Motor neuron (in vitro differentiated cells): ENCODE measurements at places on chromosomes 12 and 14. TPM values are rescaled to one million over a fixed set of nuclear protein-coding genes. Genes with fewer than 3 reads are reported as not detected.

DNA sequence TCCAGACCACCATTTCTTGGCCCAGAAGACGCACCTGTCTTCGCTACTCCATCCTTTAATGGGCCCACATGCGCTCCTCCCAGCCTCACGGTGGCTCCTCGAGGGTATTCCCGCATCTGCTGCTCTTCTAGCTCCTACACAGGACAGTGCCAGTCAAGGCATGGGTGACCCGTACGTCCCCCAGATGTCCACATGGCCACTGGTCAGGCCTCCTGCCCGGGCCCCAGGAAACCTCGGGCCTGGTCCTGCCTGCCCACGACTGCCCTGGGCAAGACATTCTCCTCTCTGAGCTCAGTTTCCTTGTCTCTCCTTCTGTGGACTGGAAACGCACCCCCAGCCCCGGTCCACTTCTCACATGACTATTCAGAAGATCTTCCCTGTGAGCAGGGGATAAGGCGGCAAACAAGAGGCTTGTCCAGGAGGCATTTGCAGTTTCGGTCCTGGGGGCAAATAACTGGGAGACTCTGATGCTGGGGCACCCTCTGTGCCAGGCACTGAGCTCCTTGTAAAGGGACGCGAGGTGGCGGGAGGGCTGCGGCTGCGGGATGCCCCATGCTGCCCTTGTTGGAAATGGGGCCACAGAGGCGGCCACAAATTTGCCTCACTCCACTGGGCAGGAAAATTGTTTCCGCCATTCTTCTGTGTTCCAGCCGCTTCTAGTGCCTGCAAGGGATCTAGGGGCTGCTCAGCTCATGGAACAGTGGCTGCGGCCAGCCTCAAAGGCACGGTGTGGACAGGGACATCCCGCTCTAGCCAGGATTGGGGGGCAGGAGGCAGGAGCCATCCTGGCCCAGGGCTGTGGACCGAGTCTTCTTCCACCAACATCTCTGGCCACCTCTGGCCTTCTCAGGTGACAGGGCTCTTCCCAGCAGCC is 6.8 kb upstream of the BEGAIN start:
- no peak for ATAC-seq

- no peak for ATAC-seq
These were observed 337.5 kb downstream of the CCDC91 start for GRCh38 chr12:28527631-28528249.

DNA sequence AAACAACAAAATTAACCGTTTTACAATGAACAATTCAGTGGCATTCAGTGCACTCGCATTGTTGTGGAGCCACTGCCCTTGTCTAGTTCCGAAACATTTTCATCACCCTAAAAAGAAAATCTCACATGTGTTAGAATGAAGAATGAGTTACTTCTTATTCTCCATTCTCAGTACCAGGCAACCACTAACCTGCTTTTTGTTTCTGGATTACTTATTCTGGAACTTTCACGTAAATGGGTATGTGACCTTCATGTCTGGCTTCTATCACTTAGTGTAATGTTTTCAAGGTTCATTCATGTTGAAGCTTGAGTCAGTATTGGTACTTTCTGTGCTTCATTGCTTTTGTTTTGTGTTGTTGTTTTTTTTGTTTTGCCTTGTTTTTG is 15.6 kb downstream of the RCOR1 start:
- no peak for ATAC-seq

- no peak for ATAC-seq
These were observed 7.6 kb upstream of the PRPF40B start for GRCh38 chr12:49615725-49616124.

DNA sequence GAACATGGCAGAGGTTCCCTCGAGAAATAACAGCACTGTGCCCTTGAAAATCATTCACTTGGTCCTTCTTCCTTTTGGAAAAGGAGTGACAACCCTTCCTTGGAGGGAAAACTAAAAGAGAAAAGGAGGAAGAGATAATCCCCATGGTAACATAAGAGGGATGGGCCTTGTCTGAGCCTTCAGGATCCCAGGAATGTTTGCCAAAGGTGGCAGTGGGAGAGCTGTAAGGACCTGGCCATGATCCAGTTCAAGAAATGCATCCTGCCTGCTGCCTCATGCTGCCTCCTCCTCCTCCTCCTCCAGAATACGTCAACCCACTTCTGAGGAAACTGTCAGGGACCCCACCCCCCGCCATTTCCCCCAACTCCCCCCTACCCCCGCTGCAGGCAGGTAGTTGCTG is 118.8 kb downstream of the KCNK10 start:
- ATAC-seq, result no peak

Gene GLS2
- 1.8 and 2.1 TPM in 2 replicates for total RNA-seq

Gene PEX5
- 27.2 and 28.2 TPM in 2 replicates for total RNA-seq

GRCh38 chr12:19456176-19456575 is 16.9 kb downstream of the AEBP2 start:
- no peak for ATAC-seq

GRCh38 chr12:102602521-102602920 is 122.2 kb upstream of the IGF1 start:
- no peak for ATAC-seq

DNA sequence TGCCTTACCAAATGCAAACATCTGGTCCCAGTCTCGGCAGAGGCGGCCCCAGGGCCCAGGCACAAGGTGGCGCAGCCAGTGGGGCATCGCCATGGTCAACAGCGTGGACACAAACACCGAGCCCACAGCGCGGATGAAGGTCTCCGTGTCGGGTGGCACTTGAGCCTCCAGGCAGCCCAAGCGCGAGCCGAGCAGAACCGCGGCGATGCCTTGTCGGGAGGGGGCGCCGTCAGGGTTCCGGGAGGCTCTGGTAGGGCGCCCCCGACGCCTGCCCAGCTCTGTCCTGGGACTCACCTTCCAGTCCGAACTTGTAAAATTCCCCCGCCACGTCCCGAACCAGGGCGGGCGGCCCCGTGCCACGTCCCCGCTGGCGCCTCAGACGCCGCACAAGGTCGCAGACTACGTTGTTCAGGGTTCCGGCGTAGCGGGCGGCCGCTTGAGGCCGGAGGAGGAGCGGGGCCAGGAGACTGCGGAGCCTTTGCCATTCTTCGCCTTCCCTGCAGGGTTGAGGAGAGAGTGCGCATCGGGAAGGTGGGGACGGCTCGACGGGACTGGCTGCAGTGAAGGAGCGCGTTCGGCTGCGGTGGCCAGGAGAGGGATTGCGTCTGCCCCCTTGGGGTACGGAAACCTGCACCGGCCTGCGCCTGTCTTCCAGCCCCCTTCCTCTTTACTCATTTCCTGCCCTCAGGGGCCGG is 1.7 kb downstream of the CYP27B1 start:
- peak; percentile 67 for ATAC-seq

Gene DTX1
- total RNA-seq, result 16.7 and 18.2 TPM in 2 replicates

GRCh38 chr14:65585216-65585615 is 172.7 kb downstream of the FUT8 start:
- ATAC-seq, result no peak
